ENCODE measurements at places on chromosomes 4 and X.

- no peak for DNase-seq
Observed at GRCh38 chr4:54449999-54450398, 207.8 kb upstream of the KIT start.

GRCh38 chr4:182142176-182143085, 100.8 kb upstream of the TENM3 start:
- DNase-seq = no peak

- no peak for DNase-seq
Observed at GRCh38 chrX:70336767-70337166, 46.9 kb downstream of the KIF4A start.

DNA sequence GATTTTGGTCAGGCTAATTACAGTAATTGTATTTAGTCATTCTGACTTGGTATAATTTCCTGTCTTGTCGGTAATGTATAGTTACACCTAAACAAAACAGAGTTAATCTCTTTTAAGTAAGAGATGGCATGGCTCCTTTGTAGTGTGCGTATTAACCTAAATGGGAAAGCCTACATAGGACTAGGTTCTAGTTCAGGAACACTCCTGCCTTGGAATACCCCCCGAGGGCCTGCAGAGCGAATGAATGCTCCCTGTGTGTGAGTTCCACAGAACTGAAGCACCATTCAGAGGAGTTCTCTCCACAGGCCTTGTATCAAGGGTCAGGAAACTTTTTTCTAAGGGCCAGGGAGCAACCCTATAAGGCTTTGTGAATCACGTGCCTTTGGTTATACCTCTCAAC, 44.9 kb upstream of the STIM2 start:
- DNase-seq = no peak

- no peak for DNase-seq
Observed at GRCh38 chrX:133171962-133172708, 46.0 kb downstream of the TFDP3 start.

- DNase-seq = no peak
Observed at GRCh38 chrX:29435396-29435795, 780.0 kb upstream of the MAGEB2 start.

- no peak for DNase-seq
Observed at GRCh38 chr4:188078116-188078515, 31.3 kb downstream of the TRIML2 start.

- DNase-seq = no peak
Observed at GRCh38 chr4:161564230-161564834, 599.5 kb downstream of the FSTL5 start.

DNA sequence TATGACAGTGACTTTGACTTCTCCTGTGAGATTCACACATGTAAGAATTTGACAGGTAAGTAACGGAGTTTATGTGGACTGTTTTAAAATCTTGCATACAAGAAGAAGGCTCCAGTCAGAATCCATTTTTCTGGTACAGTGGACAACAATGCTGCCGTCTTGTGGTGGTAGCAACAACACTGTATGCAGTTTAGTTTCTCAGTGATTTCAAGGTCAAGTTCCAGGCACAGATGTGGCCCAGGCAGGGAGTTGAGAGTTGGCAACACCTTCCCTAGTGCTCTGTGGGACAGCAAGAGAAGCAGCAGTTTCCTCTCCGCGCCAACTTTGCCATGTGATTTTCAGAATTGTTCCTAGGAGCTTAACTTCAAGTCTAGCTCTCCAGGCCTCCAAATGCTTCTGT, 56.0 kb upstream of the STPG2 start:
- no peak for DNase-seq

- DNase-seq = no peak
Observed at GRCh38 chr4:148025981-148026380, 294.1 kb downstream of the ARHGAP10 start.

DNA sequence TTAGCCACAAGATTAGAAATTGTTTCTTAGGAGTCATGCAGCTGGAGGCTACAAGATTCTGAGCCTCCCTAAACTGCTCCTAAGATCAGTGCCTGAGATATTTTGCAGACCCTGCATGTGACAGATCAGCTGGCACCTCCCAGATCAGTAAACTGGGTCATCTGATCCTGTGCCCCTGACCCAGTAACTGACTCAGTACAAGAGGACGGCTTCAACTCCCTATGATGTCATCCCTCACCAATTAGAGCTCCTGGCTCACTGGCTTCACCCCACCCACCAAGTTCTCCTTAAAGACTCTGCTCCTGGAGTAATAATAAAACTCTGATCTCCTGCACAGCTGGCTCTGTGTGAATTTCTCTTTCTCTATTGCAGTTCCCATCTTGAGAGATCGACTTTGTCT, 45.4 kb upstream of the PNPLA4 start:
- DNase-seq = no peak
